T-helper 9 cell (primary cell): ENCODE measurements at places on chromosomes 12 and 14.
A peak's percentile ranks its signal among the peaks of the same experiment; 100 is the strongest.

GRCh38 chr14:94816113-94816512, 46.2 kb upstream of the GSC start:
- no peak for DNase-seq

GRCh38 chr14:65252482-65253255, 150.4 kb upstream of the MAX start:
- no peak for DNase-seq

DNA sequence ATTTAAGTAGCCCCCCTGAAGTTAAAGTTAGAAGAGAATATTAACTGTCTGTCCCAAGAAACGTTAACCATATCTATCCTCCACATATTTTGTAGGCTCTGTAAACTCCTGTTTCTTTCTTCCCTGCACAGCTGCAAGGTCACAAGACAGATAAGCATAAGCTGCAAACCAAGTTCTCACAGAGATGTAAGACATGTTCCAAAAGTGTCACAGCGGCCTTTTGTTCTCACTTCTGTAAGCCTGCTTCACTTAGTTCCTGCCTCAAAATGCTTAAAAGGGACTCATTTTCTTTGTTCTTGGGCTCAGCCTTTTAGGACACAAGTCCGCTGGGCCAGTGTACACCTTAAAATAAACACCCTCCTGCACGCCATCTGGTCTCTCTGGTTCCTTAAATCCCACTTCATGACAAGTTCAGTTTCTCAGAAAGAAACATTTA, 3.2 kb downstream of the RNASE1 start:
- DNase-seq = no peak

DNA sequence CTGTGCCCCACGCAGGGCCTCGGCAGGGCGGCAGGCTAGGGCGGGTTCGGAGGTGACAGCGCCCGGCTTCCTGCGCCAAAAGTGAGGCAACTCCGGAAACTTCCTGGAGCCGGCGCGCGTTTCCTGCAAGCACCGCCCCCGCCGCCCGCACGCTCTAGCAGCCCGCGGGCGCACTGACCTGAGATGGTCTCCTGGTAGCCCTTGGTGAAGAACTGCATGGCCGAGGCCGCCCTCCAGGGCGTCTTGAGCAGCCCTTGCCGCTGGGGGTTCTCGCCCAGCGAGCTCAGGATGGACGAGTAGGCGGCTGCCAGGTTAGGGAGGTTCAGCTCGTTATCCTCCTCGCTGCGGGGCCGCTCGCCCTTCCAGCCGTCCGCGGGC, 494 bp downstream of the GCH1 start:
- peak; percentile 76 for DNase-seq

DNA sequence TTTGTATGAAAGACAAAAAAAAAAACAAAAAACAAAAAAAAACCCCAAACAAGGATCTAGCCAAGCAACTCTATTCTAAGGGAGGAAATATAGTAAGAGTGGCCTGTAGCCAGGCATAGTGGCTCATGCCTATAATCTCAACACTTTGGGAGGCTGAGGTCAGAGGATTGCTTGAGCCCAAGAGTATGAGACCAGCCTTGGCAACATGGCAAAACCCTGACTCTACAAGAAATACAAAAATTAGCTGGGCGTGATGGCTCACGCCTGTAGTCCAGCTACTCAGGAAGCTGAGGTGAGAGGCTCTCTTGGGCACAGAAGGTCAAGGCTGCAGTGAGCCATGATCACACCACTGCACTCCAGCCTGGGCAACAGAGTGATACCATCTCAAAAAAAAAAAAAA, 47.9 kb downstream of the TMEM117 start:
- no peak for DNase-seq

- DNase-seq = no peak
Measured at GRCh38 chr12:39587225-39587624, 32.4 kb downstream of the ABCD2 start.

DNA sequence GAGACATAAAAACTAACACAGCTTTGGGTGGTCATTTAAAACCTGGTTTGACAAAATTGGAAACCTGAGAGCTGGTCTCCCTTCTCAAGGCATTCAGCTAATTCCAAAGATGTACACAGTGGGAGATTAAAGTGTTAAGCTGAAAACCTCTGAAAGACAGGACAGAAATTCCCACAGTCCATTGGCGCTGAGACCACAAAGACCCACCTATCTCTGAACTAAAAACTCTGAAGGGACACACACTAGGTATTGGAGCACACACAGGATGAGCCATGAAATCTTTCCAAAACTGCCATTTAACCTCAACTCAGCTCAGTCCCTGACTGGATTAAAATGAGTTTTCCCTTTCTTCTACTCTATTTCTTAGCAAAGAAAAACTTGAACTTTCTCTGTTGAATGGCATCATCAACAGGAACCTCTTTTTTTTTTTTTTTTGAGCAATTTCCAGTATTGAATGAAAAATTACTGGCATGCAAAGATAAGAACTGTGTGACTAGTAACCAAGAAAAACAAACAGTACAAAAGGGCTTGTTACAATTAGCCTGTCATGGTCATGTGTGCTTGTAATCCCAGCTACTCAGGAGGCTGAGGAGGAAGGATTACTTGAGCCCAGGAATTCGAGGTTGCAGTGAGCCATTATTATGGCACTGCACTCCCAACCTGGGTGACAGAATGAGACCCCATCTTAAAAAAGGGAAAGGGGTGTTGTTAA, 82.4 kb downstream of the IPO8 start:
- no peak for DNase-seq
